Stimulated activated CD8-positive, alpha-beta memory T cell treated with anti-CD3 and anti-CD28 coated beads, Interleukin-4, amount 100 ng/mL, for 1 hour (primary cell): ENCODE measurements at places on chromosomes 2 and 18.

- DNase-seq, result no peak
These were observed 18.7 kb upstream of the CCBE1 start for GRCh38 chr18:59715966-59716369.

GRCh38 chr2:48694149-48694548, 61.4 kb downstream of the LHCGR start:
- no peak for DNase-seq

DNA sequence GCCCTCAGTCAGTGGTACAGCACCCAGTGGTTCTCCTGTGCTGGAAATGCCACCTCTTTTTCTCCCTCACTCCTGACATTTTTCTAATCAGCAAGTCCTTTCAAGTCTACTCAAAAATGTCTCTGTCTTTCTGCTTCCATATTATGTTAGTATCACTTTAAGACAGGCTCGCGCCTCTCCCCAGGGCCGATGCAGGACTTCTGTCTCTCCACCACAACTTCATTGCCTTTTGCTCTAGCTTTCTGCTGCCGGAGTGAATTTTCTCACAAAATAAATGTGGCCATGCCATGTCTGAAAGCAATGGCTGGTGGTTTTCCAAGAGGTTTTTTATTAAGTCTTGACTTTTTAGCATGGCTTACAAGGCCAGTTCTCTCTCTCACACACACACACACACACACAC, 73.6 kb downstream of the AOX1 start:
- no peak for DNase-seq

GRCh38 chr2:109324861-109325260, 195.9 kb downstream of the SH3RF3 start:
- no peak for DNase-seq

DNA sequence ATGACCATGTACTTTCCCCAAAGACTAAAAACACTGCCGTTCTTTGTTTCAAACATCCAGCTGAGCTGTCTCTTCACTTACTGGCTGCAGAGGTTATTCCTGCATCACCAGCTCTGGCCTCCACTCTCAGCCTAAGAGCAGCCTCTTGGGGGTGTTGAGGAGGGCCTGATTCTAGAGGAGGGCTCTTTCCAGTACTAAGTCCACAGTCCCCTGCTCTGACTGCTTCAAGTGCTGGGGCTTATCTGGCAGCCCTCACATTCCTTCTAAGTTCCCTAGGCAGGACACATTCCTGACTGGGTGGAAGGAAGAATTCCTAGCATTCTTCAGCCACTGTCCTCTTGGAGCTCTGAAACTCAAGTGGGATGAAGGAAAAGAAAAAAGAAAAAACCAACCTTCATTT, 32.9 kb upstream of the EHBP1 start:
- no peak for DNase-seq

DNA sequence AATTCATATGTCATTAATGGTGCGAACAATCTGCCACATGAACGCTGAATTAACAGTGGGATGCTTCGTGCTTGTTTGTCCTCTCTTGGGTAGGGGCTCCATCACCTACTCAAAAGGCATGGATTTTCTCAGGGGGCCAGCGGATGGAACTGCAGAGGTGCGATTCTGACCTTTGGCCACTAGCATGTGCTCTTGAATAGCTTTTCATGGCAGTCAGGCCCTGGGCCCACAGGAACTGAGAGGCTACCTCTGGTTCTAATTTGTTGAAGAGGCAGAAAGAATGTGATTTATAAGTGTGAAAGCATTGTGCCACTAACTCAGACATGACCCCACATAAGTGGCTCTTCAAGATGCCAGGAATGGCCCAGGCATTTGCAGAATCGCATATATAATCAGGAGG, 283.2 kb downstream of the INSIG2 start:
- DNase-seq, result no peak

- no peak for DNase-seq
These were observed 59.6 kb upstream of the SERPINE2 start for GRCh38 chr2:224098481-224099230.

DNA sequence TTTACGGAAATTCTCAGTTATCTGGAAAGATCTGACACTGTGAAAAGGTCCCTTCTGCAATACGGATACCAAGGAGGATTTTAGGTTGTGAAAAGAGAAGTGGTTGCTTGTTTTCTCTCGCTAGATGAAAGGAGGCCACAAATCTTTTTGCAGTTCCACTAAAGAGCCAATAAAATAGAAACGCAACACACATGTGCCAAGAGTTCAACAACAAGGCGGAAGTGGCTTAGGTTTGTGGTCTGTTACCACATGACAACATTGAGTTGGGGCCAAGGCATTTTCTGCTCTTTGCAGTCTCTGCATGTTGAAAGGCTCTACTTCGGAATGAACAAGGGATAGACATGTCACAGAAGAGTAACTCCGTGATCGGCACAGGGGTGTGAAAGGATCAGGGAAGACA, 115.7 kb upstream of the OSR1 start:
- DNase-seq, result no peak

DNA sequence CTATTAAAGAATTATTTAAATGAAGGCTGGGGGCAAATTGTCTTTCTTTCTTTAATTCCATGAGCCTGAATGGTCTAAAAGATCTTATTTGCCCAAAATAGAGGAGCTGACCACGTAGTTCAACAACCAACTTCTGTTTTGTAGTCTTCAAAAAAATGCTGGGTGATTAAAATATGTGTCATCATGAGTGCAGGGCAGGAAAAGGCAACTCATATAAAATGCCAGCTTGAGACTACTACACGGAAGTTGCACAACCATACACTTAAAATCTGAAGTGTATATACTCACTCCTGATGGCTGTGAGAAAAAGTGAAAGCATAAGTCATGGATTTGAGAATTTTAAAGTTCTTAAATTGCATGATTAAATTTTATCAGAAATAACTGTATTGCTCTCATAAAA, 210.9 kb downstream of the DYM start:
- DNase-seq, result no peak

GRCh38 chr2:17136877-17137276, 381.4 kb downstream of the RAD51AP2 start:
- DNase-seq, result no peak

- no peak for DNase-seq
These were observed 1124.9 kb upstream of the ZEB2 start for GRCh38 chr2:145644820-145645302.

DNA sequence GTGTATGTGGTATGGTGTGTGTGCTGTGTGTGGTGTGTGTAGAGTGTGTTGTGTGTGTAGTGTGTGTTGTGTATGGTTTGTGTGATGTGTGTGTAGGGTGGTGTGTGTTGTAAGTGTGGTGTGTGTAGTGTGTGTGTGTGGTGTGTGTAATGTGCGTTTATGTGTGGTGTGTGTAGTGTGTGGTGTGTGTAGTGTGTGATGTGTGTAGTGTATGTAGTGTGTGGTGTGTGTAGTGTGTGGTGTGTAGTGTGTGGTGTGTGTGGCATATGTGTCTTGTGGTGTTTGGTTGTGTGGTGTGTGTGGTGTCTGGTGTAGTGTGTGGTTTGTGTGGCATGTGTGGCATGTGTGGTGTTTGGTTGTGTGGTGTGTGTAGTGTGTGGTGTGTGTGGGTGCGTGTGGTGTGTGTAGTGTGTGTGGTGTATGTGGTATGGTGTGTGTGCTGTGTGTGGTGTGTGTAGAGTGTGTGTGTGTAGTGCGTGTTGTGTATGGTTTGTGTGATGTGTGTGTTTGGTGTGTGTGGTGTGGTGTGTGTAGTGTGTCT, 4.0 kb upstream of the RTP5 start:
- no peak for DNase-seq

GRCh38 chr18:62403120-62403519, 78.0 kb downstream of the TNFRSF11A start:
- no peak for DNase-seq

DNA sequence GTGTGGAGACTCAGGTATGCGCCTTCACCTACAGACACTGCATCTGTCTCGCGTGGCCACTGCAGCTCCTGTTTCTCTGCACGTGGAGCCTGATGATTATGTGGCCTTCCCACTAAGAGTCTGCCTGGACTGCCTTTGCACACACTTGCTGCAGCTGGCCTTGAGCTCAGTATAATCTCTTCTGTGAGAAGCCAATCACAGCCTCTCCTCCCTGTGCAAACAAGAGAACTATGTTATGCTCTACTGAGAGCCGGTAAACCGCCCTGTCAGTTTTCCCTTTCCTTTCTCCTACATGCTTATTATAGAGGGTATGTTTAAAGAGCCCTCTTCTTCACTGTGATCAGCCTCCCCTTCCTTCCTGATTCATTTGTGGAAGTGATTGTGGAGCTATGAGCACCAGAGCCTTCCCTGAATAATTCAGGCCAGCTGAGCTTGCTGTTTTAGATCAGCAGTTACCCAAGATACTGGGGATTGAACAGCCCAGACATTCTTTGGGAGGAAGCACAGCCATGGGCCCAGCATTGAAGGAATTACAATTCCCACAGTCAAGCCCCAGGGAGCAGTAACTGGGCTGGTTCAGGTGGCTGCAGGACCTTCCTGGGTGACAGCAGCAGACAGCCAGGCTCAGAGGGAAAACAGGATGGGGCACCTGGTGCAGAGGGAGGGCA, 3.7 kb upstream of the TGFA start:
- no peak for DNase-seq

- DNase-seq, result no peak
These were observed 18.4 kb downstream of the ATOH8 start for GRCh38 chr2:85772019-85772745.

GRCh38 chr2:218880102-218880858, at the start of gene WNT10A:
TSS of gene WNT10A (plus strand) at chr2:218880852. CDS start at chr2:218880996, 144 bp downstream.
- DNase-seq, result peak; percentile 70

DNA sequence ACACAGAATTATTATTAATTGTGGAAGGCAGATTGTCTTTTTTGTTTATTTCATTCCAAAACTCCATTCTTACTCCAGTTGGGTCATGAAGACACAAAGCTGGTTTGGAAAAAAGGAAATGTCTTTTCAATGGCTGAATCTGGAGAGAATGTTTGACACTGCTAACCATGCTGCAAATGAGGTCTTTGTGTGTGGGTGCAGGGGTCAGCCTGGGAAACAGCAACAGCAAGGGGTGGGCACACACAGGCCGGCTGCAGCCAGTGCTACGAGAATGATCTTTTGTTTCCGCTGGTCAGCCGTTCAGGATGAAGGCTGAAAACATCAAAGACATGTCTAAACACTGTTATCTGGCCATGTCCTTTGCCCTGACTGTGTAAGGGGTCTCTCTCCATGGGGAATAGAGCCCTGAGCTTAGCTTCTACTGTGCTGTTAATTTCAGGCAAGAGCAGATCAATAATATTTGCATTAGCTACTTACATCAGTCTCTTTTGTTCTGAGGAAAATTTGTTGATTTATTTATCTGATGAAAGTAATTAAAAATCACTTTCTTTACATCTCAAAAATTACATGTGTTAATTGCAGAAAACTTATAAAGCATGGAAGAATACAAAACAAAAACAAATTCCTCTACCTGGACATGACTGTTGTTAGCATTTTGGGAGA, 33.3 kb upstream of the E2F6 start:
- DNase-seq, result no peak

DNA sequence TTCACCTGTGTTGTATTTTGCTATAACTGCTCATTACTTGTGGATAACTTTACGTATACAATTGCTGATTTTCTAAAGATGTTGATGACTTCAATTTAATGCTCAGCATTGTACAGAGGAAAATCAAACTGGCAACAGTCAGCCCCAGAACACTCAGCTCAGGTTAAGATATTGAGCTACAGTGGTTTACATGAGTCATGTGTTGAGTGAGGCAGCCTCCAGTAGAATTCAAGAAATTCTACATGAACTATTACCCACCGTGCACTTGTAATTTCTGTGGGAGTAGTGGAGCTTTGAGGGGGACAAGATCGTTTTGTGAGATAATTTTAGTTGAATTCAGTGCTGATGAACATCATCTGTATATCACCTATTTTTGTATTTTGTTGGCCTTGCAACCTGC, 292.3 kb downstream of the ALPK2 start:
- DNase-seq, result no peak

GRCh38 chr2:27306573-27307286, 1.5 kb downstream of the UCN start:
- no peak for DNase-seq

GRCh38 chr2:173854840-173855239, 110.3 kb downstream of the SP3 start:
- no peak for DNase-seq

GRCh38 chr2:104638859-104639202, 215.1 kb upstream of the POU3F3 start:
- DNase-seq, result no peak

DNA sequence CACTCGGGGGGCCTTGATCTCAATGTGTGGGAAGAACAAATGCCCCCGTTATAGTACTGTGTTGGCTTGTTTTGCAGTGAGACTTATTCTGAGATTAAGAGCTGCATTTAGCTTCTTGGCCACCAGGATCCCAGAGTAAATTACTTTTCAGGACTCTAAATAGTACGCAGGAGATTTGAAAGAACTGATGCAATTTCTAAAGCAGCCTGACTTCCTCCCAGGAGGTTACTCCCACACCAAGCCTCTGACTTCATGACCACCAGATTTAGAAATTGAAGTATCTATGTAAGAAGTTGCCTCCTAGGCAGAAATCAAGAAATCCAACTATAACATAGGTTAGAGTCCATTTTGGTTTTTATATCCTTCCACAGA, 67.0 kb downstream of the FEZ2 start:
- no peak for DNase-seq

- no peak for DNase-seq
These were observed 208.7 kb downstream of the CYP26B1 start for GRCh38 chr2:71938659-71939587.

GRCh38 chr2:20173496-20174402, 51.2 kb downstream of the SDC1 start:
- no peak for DNase-seq

DNA sequence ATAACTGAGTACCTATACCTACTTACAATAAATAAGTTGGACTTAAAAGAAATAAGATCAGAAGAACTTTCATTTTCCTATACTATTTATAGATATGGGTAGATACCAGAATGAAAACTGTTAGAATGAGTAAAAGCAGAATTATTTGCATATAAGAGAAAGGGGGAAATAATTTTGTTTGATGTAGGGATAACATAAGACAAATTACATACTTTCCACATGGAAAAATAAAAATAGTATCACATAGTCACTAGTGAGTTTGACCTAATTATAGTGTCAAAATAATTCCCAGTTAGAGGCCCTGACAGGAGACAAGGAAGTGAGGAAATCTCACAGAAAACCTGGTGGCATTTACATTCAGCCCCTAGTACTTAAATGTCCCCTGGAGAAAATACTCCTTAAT, 28.6 kb downstream of the KCMF1 start:
- no peak for DNase-seq

DNA sequence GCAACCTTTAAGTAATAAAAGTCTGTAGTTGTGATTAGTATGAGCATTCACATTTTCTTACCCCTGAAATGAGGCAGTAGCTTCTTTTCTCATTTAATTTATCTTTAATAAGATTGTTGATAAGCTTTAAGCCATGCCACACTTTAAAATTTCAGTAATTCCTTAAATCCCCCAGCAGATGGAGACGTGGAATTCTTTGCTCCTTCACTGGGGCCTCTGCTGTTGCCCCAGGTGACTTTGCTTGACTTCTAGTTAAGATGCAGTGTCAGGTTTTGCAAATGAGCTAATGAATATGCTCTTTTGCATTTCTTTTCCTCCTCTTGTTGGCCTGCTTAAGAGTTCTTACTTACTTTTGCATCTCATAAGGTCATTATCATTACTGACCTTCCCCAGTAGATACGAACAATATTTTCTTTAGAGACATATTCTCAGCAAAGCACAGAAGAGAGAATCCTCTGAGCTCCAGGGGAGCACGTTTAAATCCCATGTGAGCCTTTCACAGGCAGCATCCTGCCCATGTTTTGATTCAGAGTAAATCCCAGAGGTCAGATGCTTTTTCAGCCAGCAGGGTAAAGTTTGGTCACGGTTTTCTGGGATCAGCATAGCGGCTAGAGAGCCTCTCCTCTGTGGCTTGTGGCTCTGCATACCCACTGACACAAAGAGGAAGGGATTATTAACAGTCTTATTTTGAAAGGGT, 222.9 kb downstream of the PTPRM start:
- no peak for DNase-seq
